ENCODE measurements at places on chromosomes 16 and 17.

DNA sequence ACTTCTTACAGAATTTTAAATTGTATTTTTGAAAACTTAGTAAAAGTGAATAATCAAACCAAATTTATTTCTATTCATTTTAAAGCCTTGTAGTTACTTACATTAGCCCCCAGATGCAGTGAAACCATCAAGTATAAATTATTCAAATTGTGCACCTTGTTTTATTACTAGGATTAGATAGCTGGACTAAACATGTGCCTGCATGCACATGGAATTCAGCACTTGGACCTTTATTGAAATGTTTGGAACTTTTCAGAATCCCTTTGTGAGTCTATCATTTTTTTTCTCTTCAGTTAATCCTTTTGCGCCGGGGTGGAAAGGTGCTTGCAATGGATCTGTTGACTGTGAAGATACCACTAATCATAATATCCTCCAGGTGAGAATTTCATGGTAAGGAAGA, 4.7 kb downstream of the ZPBP2 start:
- no peaks in the 10 kb centered on the region for H3K36me3 ChIP-seq
- H3K27ac ChIP-seq, result no peak overlapping the region
- H3K27me3 ChIP-seq, result peaks cover 35% of the 10 kb centered on the region

DNA sequence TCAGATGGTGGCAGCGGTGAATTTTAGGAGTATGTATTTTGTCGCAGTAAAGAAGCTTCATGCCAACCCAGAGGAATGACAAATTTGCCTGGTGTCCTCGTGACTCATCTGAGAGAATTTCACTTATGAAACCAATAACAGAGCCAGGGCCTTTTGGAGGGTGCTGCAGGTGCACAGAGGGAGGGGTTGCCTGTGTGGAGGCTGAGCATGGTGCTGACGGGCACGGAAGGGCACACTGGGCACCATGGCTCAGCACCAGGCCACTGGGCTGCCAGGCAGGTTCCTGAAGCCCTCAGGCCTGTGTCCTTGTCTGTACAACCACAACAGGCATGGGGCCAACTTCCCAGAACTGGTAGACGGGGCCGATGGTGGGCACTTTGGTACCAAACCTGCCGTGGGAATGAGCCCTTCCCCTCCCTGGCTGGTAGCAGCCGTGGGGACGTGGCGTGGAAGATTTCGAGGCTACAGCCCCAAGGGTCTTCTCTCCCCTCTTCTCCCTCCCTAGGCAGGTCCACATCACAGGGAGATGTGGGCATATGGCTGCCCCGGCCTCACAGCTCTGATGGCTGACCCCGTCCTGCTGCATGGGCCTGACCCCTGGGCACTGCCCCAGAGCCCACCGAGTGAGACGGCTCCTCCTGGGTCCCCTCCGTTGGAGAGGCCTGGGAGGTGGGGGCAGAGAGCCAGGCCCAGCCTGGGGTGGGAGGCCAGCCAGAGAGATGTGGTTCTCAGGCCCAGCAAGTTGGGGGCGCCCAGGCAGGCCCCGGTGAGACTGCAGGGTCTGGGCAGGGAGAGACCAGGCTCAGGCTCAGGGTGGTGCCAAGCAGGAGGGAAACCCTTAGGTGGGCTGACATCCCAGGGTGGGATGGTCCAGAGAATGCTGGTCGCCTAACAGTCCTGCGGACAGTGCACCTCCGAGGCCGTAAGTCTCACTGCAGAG, 30.2 kb upstream of the ZNF469 start:
- H3K36me3 ChIP-seq, result no peaks in the 10 kb centered on the region
- H3K4me1 ChIP-seq, result no peaks in the 10 kb centered on the region
- H3K27me3 ChIP-seq, result no peaks in the 10 kb centered on the region
- H3K27ac ChIP-seq, result no peak overlapping the region
- DNase-seq, result no peak

DNA sequence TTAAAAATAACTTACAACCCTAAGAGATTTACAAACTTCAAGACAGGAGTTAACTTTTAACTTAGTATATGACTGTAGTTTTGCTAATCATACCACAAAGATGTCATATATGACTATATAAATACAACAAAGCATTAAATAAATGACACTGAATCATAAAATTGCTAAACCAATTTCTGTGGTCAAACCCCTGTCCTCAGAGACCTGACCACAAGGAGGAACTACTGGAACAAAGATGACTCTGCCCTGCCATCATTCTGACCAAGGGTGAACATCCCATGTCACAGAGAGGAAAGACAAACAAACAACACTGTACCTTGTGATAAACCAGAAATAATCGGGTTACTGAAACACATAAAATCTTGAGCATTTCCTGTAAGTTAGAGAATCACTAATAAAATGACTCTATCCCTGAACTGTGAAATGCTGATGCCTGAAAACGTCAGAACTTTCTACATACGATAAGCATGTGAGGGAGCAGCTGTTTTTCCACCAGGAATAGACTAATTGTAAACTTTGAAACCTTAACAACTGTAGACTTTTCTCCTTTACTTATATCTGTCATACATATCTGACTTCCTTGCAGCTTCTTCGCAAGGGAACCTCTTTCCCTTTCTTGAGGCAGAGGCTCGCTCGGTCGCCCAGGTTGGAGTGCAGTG, 47.9 kb downstream of the WDR59 start:
- no peak overlapping the region for H3K4me3 ChIP-seq
- peaks cover 15% of the 10 kb centered on the region for H3K36me3 ChIP-seq
- no peak for DNase-seq
- no peak overlapping the region for H3K27ac ChIP-seq
- no peaks in the 10 kb centered on the region for H3K4me1 ChIP-seq

GRCh38 chr17:72804949-72805707, 287.4 kb downstream of the SLC39A11 start:
- H3K4me3 ChIP-seq, result no peak overlapping the region
- H3K4me1 ChIP-seq, result no peaks in the 10 kb centered on the region
- H3K27ac ChIP-seq, result no peak overlapping the region
- DNase-seq, result no peak
- no peaks in the 10 kb centered on the region for H3K36me3 ChIP-seq
